ENCODE measurements at places on chromosomes 5 and 9.

DNA sequence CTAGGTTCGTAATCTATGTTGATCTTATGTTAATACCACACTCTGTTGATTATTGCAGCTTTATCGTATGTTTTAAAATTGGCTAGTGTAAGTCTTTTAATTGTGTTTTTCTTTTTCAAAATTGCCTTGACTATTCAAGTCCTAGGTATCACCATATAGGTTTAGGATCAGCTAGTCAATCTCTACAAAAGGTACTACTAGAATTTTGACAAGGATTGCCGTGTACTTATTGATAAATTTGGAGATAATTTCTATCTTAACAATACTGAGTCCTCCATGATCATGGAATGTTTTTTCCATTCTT, 117.9 kb upstream of the PRSS3 start:
- no peak for DNase-seq

DNA sequence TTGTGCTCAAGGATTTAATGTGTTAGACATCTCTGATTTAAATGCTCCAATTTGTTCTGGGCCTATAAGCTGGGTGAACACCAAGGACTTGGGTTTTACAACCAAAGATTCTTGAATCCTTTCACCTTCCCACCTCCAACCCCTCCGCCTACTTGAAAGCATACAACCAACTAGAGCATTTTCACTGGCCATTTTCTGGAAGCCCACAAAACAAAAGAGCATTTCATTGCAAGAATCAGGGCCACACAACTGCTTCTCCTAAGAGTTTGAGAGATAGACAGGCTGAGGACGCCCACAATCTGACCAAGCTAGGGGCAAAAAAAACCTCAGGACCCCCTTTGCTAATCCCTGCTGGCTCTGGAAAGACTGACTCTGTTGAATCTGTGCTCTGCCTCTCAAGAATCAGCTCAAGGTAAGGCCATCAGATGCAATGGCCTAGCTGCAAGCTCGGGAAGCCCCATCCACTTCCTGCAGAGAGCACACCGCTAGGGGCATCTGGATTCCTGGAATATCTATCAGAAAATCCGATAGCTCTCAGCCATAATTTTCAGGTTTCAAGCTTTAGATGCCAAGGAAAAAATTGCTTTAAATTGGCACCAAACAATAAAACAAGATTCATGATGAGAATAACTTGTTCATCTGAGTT, 57.7 kb downstream of the RETREG1 start:
- no peak for DNase-seq

DNA sequence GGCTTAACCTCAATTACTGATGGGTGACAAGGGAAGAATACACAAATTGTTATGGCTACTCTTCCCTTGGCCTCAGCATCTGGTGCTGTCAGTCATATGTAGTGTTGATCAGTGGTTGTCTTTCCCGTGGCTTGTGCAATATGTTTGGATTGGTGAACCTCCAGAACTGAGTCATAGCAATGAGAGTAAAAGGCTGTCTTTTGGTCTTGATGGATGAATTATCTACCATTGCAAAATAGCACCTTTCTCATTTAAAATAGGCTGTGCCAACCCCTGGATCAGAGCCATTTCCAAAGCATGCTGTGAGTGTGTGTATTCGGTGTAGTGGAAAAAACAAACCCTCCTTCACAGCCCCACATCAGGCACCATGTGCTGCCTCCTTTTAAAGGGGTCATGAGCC, 14.6 kb upstream of the F2R start:
- DNase-seq, result peak; percentile 67

- DNase-seq, result no peak
These were observed 185.3 kb downstream of the MAPKAP1 start for GRCh38 chr9:125521462-125522327.

- peak; percentile 80 for DNase-seq
These were observed 75.4 kb downstream of the STK32A start for GRCh38 chr5:147310059-147310704.

- DNase-seq, result no peak
These were observed 117.0 kb downstream of the PAPPA start for GRCh38 chr9:116270546-116270945.

DNA sequence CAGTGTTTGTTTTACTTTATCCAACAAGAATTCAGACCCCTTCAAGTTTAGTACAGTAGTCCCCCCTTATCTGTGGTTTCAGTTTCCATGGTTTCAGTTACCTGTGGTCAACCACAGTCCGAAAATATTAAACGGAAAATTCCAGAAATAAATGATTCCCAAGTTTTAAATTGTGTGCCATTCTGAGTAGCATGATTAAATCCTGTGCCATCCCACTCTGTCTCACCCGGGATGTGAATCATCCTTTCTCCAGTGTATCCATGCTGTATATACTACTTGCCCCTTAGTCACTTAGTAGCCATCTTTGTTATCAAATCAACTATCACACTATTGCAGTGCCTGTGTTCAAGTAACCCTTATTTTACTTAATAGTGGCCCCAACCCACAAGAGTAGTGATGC, 153.8 kb upstream of the RASA1 start:
- no peak for DNase-seq

- DNase-seq, result no peak
These were observed 156.6 kb downstream of the MPDZ start for GRCh38 chr9:13122756-13123369.

GRCh38 chr9:118100529-118101419, 396.6 kb downstream of the TLR4 start:
- DNase-seq, result no peak

- DNase-seq, result no peak
These were observed 123.7 kb downstream of the C9orf50 start for GRCh38 chr9:129497005-129497812.

DNA sequence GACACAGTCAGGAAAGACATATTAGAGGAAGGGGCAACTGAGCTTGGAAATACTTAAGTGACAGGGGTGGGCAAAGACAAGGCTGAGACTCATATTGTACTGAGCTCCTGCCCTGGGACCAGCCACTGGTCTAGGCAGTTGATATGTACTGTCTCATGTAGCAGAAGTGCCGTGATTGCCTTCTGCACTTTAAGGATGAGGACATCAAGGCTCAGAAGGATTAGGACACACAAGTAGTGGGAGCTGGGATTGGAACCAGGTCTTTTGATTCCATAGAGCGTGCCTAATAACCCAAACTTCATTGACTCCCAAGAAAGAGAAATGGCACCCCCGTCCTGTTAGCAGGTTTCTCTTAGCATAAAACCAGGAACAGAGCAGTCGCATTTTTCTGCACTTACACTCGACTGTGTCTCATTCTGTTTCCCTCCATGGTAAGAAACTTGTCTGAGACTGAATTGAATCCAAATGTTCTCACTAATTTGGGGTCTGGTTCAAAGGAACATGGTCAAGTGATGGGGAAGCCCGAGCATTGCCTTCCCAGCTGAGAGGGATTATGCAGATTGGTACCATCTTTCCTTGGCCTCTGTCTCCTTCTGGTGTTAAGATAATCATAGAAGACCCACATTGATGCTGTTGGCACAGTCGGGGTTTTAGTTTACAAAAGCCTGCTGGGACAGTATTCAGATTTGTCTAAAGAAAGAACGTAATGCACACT, 70.4 kb downstream of the ANGPTL2 start:
- DNase-seq, result no peak

DNA sequence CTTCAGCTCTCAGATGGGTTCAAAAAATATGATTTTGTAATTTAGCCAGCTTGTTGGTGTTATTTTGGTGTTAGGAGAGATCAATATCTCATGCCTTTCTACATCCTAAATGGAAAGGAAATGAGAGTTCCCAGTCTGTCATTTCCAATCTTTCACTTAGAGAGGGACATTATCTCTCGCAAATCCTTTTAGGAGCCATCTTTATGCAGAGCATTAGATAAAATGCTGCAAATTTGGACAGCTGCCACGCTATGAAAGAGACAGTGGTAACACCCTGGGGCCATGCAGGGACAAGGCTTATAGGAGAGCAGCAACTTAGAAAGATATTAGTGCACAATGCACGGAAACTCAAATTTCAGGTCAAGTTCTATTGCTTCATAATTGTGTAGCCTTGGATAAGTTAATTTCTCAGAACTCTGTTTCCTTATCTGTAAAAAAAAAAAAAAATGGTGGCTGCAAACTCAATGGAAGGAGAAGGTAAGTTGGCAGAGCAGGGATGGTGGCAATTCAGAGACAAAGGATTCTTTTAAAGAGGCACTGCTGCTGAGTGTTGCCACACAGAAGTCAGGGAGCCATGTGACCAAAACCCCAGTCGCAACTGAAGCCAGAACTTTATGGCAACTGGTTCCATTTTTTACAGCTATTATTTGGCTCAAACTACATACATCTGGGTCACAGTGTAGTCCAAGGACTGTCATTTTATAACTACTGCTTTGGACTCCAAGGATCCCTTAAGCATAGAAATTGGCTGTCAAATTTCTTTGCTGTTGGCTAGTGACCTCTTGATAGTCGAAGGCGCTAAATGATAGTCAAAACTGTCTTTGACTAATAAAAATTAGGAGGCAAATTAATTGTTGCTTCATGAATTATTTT, 210.2 kb downstream of the FRMD3 start:
- DNase-seq, result no peak

- no peak for DNase-seq
These were observed 10.0 kb downstream of the NAIF1 start for GRCh38 chr9:128056887-128057723.

GRCh38 chr5:72537166-72537565, 30.0 kb upstream of the ZNF366 start:
- no peak for DNase-seq

DNA sequence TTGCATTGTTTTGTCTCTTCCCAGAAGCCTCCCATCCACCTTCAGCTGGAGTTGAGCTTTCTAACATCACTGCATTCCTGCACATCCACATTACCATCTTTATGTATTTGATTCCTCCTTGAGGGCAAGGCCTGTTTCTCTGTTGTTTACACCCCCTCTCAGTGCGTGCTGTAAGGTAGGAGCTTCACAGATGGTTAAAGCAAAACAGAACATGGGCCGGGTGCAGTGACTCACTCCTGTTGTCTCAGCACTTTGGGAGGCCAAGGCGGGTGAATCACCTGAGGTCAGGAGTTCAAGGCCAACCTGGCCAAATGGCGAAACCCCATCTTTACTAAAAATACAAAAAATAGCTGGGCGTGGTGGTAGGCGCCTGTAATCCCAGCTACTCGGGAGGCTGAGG, 110.9 kb downstream of the KCNIP1 start:
- no peak for DNase-seq

GRCh38 chr5:90477621-90478215, 3.1 kb downstream of the POLR3G start:
- no peak for DNase-seq

DNA sequence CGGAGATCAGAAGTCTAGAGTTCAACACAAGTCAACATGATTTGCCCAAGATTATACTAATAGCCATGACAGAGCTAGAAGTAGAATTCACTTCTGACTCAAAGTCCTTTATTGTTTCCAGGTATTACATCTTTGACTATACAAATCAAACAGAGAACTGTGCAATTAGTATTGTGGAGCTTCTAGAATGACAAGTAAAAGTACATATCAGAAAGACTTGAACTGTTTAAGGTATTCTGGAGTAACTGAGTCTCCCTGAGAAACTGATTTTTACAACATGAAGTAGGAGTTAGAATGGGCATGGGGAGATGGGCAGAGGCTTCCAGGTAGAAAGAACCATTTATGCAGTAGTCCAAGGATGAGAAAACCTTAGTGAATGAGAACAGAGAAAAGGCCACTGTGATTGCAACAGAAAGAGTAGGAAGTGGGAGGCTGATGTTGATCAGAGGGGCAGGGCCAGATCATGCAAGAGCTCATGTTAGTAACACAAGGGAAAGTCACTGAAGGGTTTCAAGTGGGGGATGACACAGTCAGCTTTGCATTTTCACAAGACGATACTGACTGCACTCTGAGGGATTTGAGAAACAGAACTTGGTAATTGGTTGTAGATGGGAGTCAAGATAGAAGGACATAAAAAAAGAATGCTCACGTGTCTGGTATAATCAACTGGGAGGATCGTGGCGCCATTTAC, 280.7 kb downstream of the RFX3 start:
- no peak for DNase-seq

DNA sequence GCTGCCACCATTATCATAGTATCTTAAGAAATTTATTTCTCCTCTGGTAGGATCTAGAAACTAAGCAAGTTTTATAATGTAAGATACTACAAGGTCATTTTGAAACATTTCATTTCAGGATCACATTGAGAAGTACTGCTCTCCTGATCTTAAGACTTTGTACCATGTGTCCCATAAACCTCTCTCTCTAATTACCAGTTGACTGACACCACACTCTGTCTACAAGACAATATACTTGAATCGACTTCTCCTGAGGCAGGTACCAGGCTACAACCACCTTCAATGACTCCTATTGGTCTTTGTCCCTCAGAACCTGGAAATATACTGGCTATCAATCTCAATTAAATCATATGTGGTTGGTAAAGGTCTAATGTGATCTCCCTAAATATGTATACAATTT, 597.0 kb downstream of the PTPRD start:
- no peak for DNase-seq

- DNase-seq, result no peak
These were observed 248.1 kb upstream of the NREP start for GRCh38 chr5:112004867-112005622.

DNA sequence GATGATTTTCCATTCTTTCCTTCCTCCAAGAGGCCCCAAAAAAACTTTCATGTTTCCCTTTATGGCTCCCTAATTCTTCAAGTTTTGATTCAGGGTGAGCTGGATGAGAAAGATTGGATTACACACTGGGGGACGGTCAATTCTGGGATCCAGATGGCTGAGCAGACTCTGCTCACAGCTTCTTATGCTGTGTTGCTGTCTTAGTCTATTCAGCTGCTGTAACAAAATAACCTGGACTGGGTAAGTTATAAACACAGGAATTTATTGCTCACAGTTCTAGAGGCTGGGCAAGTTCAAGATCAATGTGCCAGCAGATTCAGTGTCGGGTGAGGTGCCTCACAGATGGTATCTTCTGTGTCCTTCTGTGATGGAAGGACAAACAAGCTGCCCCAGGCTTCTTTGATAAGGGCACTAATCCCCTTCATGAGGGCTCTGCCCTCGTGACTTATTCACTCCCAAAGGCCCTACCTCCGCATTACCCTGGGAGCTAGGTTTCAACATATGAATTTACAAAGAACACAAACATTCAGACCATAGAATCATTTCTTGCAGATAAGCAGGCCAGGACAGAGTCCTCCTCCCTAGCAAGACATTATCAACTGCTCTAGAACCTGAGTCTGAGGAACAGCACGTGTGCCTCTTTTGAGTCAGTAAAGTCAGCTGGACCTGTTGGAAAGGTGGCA, 23.1 kb upstream of the SMAD5 start:
- no peak for DNase-seq

GRCh38 chr5:177105691-177106476, 19.2 kb downstream of the FGFR4 start:
- no peak for DNase-seq

DNA sequence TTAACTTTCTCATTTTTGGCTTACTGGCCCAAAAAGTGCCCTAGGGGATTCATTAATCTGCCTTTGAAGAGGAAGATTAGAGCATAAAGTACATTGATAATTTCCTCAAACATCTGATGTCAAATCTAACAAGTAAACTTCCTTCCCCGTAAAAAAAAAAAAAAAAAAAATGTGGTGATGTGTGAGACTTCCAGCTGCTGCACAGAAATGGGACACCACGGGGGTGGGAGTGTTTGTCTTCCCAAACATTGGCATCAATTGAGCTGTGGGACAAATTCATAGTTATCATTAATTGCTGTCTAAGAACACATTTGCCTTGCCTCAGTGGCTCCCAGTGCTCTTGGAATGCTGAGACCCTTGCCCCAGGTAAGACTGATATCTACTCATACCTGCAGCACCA, 149.6 kb downstream of the ADAMTS12 start:
- DNase-seq, result no peak
